ENCODE measurements at places on chromosomes 1 and 21.
A peak's percentile ranks its signal among the peaks of the same experiment; 100 is the strongest.

GRCh38 chr1:20123722-20124455 lies 4.6 kb upstream of the PLA2G2D start:
- peaks cover 1% of the 10 kb centered on the region for H3K27me3 ChIP-seq
- no peaks in the 10 kb centered on the region for H3K36me3 ChIP-seq
- no peak overlapping the region for H3K27ac ChIP-seq
- DNase-seq, result no peak

DNA sequence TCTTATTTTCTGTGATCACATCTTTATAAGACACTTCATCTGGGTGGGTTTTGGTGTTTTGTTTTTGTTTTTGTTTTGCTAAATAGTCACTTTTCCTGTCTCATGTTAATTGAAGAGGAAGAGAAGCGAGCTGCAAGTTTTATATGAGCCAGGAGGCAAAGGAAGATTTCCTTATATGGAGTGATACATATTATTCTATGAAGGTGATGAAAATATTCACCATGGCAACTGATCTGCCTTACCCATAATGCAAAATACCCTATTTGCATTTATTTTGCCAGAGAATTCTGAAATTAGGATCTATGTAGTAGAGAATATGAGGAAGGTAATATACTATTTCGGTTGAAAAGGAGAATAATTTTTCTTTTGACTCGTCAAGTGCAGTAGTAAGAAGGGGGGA lies 13.9 kb downstream of the CXADR start:
- no peak for DNase-seq
- H3K27ac ChIP-seq, result peak overlapping the region; percentile 58
- no peak overlapping the region for H3K4me3 ChIP-seq
- H3K36me3 ChIP-seq, result peaks cover 8% of the 10 kb centered on the region

DNA sequence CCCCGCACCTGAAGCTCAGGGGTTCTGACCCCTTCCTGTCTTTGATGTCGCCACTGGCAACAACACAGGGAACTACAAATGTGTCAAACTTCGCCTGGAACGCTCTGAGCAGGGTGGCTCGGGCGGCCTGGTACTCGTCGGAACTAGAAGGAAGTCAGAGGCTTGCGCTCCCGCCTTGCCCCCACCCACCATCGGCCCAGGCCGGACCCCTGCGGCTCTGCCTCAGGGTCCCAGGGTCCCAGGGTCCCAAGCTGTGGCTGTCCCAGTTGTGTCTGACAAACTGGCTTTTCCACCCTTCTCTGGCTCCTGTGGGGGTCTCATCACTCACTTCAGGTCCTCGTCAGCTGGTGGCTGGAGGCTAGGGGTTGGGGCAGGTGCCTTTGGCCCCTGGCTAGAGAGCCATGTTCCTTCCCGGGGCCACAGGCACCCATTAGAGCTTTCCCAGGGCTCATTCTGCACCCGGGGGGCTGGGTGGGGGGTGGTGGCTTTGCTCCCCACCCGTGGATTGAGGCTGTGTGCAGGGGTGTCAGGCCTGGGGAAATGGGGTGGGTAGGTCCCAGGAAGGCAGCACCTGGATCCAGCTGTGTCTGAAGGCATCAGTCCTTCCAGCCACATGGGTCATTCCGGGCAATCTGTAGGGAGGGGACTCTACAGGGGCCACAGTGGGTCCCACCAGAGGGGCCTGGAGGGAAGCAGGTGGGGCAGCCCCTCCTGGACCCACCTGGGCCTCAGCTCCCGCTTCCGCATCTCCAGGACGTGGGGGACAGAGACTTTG lies 8.0 kb upstream of the TMEM52 start:
- H3K36me3 ChIP-seq, result no peaks in the 10 kb centered on the region
- no peak overlapping the region for H3K27ac ChIP-seq
- no peak overlapping the region for H3K4me3 ChIP-seq
- H3K27me3 ChIP-seq, result peaks cover 47% of the 10 kb centered on the region
- H3K4me1 ChIP-seq, result peaks cover 43% of the 10 kb centered on the region

DNA sequence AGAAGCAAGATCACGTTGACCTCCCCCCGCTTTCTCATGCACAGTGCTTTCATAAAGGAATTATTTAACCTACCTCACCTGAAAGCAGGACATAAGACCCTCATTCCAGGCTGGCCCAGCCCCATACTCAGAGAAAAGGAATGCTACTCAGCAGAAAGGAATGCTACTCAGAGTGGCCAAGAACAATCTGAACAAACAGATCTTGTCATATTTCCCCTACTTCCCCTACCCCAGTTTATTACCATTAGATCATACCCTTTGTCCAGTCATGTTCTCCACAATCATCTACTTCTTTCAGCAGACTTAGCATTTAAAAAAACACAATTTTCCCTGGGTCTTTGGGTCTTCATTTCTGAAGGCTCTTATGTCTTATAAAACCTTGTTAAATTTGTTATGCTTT lies 89.8 kb downstream of the SLC16A1 start:
- H3K4me3 ChIP-seq, result no peak overlapping the region
- H3K4me1 ChIP-seq, result no peaks in the 10 kb centered on the region
- no peak overlapping the region for H3K27ac ChIP-seq
- no peak for DNase-seq

DNA sequence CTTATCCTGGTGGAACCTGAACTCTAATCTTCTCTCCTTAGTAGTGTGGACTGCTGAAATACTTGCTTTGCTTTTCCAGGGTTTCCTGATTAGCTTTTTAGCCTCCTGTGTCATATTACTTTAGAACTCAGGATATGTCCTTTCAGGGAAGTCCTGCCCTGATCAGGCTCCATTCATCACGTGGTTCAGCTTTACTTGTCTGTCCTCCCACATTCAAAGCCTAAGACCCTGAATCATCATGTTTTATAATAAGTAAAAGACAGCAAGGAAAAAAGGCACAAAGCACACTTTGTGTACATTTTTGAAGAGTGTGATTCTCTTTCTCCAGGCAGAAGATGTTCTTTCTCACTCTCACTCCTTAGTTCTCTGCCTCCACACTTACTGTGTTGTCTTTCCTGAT lies 70.6 kb downstream of the PATJ start:
- no peak overlapping the region for H3K4me3 ChIP-seq
- H3K36me3 ChIP-seq, result peaks cover 1% of the 10 kb centered on the region
- no peaks in the 10 kb centered on the region for H3K4me1 ChIP-seq
- H3K27me3 ChIP-seq, result no peaks in the 10 kb centered on the region

GRCh38 chr1:160721473-160721872 lies 9.9 kb upstream of the CD48 start:
- no peak for DNase-seq
- H3K4me3 ChIP-seq, result no peak overlapping the region
- no peaks in the 10 kb centered on the region for H3K36me3 ChIP-seq
- H3K4me1 ChIP-seq, result peaks cover 6% of the 10 kb centered on the region
- no peak overlapping the region for H3K27ac ChIP-seq
- no peaks in the 10 kb centered on the region for H3K27me3 ChIP-seq

DNA sequence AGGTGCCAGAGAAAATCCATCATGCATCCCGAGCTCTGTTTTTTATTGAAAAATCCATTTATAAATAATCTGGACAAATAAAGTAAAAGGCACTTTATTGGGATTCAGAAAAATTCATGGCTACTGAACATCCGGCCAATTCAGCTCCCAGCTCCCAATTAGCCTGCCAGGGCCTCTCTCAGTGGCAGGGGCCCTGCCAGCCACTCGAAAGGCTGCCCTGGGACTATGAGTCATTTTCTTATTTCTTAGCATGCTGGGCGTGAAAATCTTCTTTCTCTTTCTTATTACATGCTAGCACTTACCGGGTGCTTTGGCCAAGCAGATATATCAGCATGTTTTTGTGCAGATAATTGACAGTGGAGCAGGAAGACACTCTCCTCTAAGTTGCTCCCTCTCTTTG lies 283.3 kb downstream of the CAMTA1 start:
- no peak for DNase-seq
- no peak overlapping the region for H3K27ac ChIP-seq
- H3K4me3 ChIP-seq, result no peak overlapping the region
- H3K36me3 ChIP-seq, result no peaks in the 10 kb centered on the region

DNA sequence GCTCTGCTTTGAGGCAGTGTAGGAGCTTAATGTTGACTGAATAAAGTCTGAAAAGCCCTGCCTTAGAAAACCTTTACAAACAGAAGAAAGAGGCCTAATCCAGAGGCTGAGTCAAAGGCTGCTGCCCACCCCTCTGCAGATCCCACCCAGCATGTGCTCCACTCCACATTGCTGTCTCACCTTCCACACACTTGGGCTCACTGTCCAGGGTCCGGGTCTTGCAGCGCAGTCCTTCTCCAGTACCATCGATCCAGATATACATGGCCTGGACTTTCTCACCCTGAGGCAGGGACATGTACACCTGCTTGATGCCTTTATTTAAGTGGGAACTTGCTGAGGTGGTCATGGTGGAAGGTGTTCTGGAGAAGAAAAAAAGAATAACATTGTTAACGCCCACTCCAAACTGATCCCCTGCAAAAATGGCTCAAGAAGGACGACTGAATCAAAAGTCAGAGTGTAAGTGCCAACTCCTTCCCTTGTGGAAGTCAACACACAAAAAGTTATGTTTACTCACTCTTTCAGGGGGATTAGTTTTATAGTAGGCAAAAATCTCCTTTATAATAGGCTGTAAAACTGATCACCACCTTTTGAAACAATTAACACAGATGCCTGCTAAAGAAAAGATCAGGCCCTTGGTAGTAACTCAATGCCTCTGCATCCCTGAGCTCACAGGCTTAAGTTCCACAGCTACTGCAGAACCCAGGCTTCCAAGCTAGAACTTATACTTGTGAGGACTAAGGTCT lies 3.0 kb downstream of the GLUL start:
- no peaks in the 10 kb centered on the region for H3K27me3 ChIP-seq
- H3K36me3 ChIP-seq, result peaks cover 51% of the 10 kb centered on the region
- no peak overlapping the region for H3K27ac ChIP-seq

All from HepG2 (cell line).